ENCODE measurements at places on chromosomes 2 and 18. TPM values are rescaled to one million over a fixed set of nuclear protein-coding genes. Genes with fewer than 3 reads are reported as not detected.

Gene NCKAP5
- total RNA-seq, result 0.50 TPM

Gene BARD1
- total RNA-seq, result 19.9 TPM

Gene TMEM178A
- 0.80 TPM for total RNA-seq

Gene CD8B2
- total RNA-seq, result not detected

Gene DPP4
- total RNA-seq, result 16.2 TPM

Gene TEX51
- not detected for total RNA-seq

Gene EVX2
- total RNA-seq, result not detected

Gene FAP
- total RNA-seq, result 0.53 TPM

Gene RASGRP3
- total RNA-seq, result 42.4 TPM

Gene ABHD3
- total RNA-seq, result 11.4 TPM

Gene FABP1
- not detected for total RNA-seq

Gene SERPINB10
- 0.07 TPM for total RNA-seq

Gene GAREM1
- 1.9 TPM for total RNA-seq

All from thoracic aorta endothelial cell (primary cell).